ENCODE measurements at places on chromosomes 11 and 22.

DNA sequence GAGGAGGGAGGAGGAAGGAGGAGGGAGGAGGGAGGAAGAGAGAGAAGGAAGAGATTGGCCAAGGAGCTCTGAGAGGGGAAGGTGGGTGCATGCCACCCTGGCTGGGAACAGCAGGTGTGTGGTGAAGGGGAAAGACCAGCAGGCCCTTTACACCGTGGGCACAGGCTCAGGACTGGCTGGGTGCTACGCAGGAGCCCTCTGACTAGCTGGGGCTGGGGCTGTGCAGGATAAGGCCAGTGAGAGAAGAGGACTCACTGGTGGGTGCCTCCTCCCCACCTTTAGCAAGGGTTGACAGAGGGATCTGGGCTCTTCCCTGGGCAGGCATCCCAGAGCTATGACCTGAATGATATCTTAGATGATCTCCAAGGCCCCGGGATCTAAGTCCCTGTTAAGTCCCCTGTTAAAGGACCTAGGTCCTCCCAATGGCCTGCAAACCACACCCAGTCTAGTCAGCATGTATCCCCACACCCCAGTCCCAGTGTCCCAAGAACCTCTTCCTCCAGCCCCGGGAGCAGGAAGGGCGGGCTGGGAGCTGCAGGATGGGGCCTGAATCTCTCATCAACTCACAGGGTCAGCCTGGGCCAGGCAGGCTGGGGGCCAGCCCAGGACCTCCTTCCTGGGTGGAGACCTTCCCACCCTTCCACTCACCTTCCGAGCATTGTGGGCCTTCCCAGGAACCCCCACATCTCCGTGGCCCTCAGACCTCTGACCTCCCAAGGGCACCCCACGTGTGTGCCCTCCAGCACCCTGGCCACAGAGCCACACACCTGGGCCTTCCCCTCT lies 55.4 kb downstream of the CDKN1C start:
- no peak for DNase-seq

DNA sequence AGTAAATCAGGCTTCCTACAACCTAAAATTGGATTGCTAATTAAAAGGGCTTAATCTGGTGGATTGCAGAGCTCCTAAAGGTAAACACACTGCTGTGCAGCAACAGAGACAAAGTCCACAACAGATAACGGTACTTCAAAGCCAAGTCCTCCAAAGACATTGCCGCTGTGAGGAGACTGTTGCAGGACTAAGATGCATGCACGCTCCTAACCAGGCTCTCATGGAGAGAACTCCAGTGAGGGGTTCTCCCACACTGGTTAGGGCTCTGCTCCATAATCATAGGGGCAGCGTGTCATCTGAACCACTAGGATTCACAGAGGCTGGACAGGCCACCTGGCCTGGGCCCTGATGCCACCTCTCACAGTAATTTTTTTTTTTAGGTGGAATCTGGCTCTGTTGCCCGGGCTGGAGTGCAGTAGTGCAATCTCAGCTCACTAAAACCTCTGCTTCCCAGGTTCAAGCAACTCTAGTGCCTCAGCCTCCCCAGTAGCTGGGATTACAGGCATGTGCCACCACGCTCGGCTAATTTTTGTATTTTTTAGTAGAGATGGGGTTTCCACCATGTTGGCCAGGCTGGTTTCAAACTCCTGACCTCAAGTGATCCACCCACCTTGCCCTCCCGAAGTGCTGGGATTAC lies 56.9 kb upstream of the ARFGAP3 start:
- no peak for DNase-seq

DNA sequence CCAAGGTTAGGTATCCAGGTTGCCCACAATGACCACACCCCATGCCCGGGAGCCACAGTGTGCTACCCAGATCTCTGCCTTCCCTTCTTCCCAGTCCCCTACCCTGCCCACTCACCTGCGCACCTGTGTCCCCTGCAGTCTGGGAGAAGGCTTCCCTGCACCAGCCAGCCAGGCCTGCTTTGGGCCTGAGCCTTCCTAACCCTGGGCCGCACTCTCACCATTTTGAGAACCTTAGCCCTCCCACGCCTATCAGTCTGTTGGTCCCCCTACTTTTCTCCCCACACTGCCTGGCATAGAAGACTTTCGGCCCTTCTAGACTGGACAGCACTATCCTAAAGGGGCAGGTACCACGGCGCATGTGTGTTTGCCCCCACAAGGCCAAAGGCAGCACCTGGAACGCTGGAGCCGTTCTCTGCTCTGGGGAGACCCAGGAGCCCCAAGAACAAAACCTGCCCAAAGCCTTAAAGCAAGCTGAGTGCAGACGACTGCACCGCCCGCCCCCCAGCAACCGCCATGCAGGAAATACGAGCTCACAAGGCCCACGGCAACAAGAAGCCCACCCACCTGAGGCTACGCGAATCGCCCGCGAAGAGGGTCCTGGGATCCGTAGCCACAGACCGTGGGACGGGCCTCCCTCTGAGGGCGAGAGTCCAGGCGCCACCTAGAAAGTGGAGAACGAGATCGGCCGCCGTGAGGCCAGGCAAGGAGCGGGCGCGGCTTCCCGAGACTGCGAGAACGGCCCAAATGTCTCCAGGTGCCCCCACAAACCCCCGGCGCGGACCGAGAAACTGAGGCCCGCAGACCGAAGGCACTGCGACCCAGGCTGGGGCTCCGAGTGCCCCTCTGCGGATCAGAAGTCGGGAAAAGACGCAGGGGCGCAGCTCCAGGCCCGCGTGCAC lies 546 bp downstream of the GNB1L start:
- DNase-seq = no peak

DNA sequence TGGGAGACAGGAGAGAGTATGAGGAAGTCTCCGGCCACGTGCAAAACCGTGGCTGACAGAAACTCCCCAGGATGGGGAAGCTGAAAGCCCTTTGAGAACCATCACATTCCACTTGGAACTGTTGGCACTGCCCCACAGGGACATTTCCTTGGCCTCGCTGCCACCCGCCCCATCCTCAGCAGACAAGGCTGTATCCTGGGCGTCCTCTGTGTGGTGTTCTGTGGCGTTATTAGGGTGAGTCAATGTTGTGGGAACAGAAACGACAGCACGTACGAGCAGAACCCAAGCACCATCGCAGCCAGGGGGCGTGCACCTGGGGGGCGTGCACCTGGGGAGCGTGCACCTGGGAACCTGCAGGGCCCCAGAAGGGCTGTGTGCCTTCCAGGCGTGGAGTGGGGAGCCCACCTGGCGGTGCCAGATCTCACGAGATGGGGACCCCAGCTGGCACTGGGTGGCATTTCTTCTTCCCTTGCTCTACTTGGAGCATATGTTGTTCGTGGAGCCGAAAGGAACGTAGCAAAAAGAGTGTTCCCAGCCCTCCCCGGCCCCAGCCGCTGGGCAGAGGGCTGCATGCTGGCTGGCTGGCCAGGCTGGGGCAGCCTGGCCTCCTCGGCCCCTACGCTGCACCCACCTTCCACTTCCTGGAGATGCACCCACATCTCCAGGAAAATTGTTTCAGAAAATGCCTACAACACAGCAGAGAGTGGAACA lies 35.4 kb downstream of the NFAM1 start:
- DNase-seq = no peak

DNA sequence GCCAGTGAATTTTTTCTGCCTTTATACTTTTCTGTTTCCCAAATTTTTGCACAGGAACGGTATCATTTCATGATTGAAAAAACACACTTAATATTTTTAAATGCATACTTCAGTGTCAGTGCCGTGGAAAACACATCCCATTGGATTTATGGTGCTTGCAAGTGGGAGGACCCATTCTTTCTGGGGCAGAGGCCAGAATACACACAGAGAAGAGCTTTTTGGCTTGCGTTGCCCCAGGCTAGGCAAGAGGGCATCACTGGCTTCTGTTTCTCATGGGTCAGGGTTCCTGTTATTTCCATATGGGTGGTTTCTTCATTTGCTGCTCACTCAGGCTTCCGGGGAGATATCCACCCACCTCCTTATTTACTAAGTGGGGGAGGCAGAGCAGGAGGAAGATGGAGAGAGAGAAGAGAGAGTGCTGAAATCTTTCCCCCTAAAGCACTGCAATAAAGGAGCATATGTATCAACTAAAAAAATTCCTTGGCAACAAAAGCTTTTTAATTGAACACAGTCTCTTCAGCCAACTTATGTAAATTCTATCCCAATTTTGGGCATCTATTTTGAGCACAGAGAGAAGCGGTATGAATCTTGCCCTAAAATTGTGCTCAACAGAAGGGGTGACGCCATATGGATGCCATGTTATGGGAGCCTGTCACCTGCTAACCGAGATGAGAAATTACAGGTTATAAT lies 66.0 kb upstream of the KIRREL3 start:
- no peak for DNase-seq

- DNase-seq = no peak
Observed at GRCh38 chr22:48677168-48677520, 1150.5 kb downstream of the BRD1 start.

DNA sequence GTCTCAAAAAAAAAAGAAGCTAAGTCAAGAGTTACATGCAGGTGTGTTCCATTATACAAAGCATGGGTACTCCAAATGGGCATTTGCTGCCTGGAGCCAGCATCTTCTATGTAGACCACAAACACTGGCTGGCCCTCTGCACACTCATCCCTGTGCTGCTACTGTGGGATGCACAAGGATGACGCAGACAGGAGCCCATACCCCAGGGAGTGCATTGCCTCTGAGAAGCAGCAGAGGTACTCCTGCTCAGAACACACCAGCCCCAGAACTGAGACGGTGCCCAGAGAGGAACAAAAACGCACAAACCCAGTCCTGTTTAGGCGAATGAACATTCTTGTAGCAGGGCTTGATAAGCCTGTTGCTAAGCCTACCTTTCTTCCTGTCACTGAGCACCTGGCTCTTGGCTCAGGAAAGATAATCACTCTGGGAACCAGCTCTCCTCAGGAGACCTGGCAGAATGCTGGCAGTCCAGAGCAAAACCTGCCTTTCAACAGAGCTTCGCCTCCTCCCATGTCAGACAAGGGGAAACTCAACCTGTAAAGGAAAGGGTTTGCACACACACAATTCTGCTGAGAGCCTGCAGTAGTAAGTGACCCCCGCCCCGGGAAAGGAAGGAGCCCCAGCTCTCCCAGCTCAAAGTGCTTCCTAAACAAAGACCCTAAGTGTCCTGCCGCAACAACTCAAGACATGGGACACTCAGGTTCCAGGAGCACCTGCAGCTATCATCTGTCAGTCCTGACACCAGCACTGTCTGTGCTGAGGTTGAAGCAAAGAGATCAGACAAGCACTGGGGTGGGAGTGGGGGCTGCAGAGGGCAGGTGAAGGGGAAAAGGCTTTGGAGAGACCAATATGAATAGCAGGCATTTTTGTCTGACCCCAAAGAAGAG lies 145.7 kb downstream of the TENM4 start:
- DNase-seq = no peak

GRCh38 chr11:133082453-133082781 lies 449.9 kb downstream of the OPCML start:
- no peak for DNase-seq

- no peak for DNase-seq
Observed at GRCh38 chr11:120102050-120102863, 35.7 kb downstream of the TRIM29 start.

GRCh38 chr22:19849835-19850762 lies 4.6 kb downstream of the GNB1L start:
- no peak for DNase-seq

DNA sequence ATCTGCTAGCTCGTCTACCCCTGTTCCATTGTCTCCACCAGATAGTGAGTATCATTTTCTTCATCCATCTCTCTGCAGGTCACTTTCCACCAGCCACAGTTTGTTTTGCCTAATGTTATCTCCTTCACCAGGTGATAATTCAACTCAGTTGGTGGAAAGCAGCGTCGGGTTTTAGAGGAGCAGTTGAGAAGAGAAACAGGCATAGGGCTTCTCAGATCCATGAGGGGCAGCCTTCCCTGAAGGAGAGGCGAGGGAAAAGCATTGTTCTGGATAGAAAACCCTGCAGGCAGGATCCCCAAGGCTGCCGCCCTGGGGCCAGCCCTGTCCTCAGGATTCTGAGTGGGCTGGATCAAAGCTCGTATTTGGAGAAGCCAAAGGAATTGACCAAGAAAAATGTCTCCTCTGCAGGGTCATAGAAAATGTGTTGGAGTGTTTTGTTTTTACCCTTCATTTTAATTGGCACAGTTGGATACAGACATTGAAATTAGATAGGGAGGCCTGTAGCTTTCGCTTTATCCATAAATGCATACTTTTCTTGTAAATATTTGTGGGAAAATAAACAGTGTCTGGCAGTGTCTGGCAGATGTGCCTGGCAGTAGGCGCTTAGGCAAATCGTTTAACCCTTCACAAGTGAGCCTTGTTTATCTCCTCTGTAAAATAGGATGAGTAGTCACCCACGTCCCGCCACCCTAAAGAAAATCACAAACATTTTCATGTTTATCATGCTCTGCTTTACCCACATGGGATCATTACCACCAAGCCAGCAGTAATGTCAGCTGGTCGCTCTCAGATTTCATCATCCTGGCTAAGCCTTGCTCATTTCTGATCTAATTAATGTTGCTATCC lies 73.4 kb upstream of the TTC12 start:
- DNase-seq = no peak

- no peak for DNase-seq
Observed at GRCh38 chr11:30521297-30522071, 64.7 kb downstream of the MPPED2 start.

GRCh38 chr11:64935359-64936081 lies at the start of gene GPHA2:
Gene GPHA2 (minus strand): TSS chr11:64935893. CDS start chr11:64935460, 433 bp downstream.
- DNase-seq = no peak

- no peak for DNase-seq
Observed at GRCh38 chr11:44960200-44960845, 9.6 kb upstream of the TP53I11 start.

DNA sequence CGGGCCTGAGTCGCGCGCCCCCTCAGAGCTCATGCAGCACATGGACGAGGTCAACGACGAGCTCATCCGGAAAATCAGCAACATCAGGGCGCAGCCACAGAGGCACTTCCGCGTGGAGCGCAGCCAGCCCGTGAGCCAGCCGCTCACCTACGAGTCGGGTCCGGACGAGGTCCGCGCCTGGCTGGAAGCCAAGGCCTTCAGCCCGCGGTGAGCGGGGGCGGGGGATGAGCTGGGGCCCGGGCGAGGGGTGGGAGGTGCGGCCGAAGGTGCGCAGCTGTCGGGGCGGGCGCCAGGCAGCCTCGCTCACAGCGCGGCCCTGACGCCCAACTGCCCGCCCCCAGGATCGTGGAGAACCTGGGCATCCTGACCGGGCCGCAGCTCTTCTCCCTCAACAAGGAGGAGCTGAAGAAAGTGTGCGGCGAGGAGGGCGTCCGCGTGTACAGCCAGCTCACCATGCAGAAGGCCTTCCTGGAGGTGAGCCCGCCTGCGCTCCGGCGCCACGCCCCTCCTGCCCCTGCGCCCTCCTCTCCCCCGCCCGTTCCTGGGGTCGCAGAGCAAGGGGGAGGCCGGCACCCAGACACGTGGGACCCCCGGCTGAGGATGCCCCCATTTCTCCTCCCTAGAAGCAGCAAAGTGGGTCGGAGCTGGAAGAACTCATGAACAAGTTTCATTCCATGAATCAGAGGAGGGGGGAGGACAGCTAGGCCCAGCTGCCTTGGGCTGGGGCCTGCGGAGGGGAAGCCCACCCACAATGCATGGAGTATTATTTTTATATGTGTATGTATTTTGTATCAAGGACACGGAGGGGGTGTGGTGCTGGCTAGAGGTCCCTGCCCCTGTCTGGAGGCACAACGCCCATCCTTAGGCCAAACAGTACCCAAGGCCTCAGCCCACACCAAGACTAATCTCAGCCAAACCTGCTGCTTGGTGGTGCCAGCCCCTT lies 20.5 kb downstream of the EPS8L2 start:
- no peak for DNase-seq
